ENCODE measurements at places on chromosomes 1 and 21.
A peak's percentile ranks its signal among the peaks of the same experiment; 100 is the strongest.

- DNase-seq: peak; percentile 20
Measured at GRCh38 chr1:63557365-63557987, 34.2 kb downstream of the EFCAB7 start.

GRCh38 chr1:55040083-55040932 lies 960 bp downstream of the PCSK9 start:
- no peak for DNase-seq

DNA sequence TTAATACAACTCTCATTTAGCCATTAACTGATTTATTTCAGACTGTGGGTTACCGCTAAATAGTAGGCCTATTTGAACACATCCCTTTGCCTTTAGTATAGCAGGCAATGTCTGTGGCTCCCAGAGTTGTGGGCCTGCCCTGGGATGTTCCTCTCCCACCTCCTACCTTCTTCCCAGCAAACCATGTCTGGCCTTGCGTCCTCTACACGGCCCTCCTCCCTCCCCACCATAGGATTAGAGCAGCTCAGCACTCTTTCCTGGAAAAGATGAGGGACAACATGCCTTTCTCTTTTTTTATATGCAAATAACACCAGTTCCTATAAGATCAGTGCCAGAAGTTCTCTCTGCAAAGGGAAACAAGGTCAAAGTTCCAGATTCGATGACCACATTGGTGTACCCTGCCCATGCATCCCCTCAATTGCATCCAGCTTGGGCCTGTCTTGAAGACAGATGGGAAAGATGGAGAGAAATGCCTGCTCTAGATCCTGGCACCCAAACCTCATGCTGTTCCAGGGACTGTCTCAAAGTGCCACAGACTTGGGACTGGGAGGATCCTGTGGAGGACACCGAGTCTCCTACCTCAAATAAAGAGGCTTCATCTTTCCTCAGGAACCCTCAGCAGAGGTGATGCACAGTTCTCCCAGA lies 57.2 kb downstream of the CD46 start:
- peak; percentile 11 for DNase-seq

- DNase-seq: no peak
Measured at GRCh38 chr1:47840393-47841190, 156.6 kb downstream of the TRABD2B start.

GRCh38 chr21:41678924-41679318 lies 87.9 kb downstream of the RIPK4 start:
- DNase-seq: no peak

GRCh38 chr1:212267017-212267416 lies 18.2 kb upstream of the PPP2R5A start:
- DNase-seq: no peak

- no peak for DNase-seq
Measured at GRCh38 chr21:32099812-32100416, 178.9 kb downstream of the MIS18A start.

DNA sequence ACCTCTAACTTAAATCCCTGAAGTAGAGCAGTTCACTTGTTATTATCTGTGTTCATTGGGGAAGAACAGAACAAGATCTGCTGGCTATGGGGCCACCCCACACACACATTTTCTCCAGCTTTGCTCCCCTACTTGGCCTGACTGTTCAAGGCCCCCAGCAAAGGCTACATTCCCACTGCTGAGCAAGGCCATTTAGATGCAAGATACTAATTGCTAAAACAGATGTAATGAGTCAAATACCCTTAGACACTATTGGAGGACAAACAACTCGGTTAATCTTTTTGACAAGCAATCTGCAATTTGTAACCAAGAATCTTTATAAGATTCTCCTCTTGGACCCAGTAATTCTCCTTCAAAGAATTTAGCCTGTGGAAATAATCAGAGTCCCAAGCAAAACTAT lies 67.7 kb downstream of the NAV1 start:
- no peak for DNase-seq

DNA sequence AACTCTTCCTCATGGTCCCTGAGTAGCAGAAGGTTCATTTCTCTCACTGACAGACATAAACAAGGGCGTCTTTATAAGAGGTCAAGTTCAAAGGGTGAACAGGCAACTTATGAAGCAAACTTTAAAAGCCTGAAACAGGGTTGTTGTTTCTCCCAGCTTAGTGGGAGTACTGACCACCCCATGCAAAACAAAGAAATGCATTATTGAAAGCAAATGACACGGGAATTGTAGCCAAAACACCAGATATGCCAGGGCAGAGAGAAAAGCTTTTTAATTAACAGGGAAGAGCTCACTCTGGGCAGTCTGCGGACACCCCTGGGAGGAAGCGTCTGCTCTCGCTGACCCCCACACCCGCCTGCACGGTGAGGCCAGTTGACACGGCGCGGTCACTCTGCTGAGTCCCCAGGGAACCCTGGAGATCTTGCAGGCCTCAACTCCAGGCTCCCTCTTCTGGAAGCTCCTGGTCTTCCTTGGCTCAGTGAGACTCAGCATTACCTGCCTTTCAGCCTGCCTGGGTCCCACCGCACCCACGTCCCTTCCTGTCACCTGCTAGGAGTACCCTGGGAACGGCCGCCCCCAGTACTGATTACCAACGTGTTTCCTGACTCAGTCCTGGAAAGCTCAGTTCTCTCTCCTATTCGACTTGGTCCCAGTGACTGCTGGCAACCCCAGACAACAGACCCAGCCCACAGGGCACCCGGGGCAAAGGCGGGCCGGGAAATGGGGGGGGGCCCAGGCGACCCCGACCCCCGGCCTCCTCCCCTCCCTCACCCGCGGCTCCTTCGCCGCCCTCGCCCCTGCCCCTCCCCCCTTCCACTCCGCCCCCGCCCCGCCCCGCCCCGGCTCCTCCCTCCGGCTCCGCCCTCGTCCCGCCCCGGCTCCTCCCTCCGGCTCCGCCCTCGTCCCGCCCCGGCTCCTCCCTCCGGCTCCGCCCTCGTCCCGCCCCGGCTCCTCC lies 972 bp downstream of the CFAP410 start:
- no peak for DNase-seq

DNA sequence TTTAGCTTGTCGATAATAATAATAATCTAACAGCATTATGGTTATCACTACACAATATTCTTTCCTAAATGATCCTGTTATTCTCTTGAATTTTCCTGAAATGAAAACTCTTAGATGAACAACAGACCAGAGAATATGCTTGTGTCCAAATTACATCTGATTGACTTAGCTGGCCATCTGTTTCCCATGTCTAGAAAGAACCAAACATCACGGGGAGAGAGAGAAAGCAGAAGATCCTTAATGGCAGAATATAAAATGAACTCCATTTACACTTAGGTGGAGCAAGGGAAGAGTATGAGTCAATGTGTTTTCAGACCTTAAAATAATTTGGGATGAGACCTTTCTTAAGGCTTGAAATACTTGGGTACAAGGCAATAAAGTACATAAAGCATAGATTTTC lies 162.2 kb downstream of the DSCAM start:
- DNase-seq: no peak

Measured in activated CD4-positive, alpha-beta memory T cell treated with anti-CD3 and anti-CD28 coated beads, Interleukin-2, amount 10 ng/mL, durations not matched to agents 7 days and 5 days (primary cell).